ENCODE measurements at places on chromosomes 4 and X. TPM values are rescaled to one million over a fixed set of nuclear protein-coding genes. Genes with fewer than 3 reads are reported as not detected.

The NOX1 gene
- polyA plus RNA-seq, result 0.11 TPM

The RNF128 gene
- polyA plus RNA-seq, result 7.4 TPM

The LRIT3 gene
- polyA plus RNA-seq, result 0.10 TPM

The CT45A2 gene
- not detected for polyA plus RNA-seq

The FAM9B gene
- polyA plus RNA-seq, result not detected

The STARD8 gene
- polyA plus RNA-seq, result 5.7 TPM

The TBCK gene
- polyA plus RNA-seq, result 6.7 TPM

The STS gene
- 11.2 TPM for polyA plus RNA-seq

The MAGEA1 gene
- not detected for polyA plus RNA-seq

The DNASE1L1 gene
- 28.2 TPM for polyA plus RNA-seq

The ADGRG2 gene
- 0.24 TPM for polyA plus RNA-seq

The SULT1B1 gene
- polyA plus RNA-seq, result 1.0 TPM

The PLXNB3 gene
- polyA plus RNA-seq, result 1.7 TPM

The ZAR1 gene
- polyA plus RNA-seq, result not detected

The SHOX gene
- not detected for polyA plus RNA-seq

The UGT2B7 gene
- 0.14 TPM for polyA plus RNA-seq

The TGIF2LX gene
- polyA plus RNA-seq, result not detected

The ARMCX2 gene
- polyA plus RNA-seq, result 13.5 TPM

The RAB33B gene
- polyA plus RNA-seq, result 4.9 TPM

The RBM46 gene
- polyA plus RNA-seq, result not detected

The IL3RA gene
- 19.4 TPM for polyA plus RNA-seq

The VCX3A gene
- 0.08 TPM for polyA plus RNA-seq

The CCDC149 gene
- polyA plus RNA-seq, result 13.0 TPM

The HERC6 gene
- 7.9 TPM for polyA plus RNA-seq

The ARHGAP6 gene
- polyA plus RNA-seq, result 6.0 TPM

The DSPP gene
- polyA plus RNA-seq, result not detected

The EBP gene
- polyA plus RNA-seq, result 162 TPM

The TMPRSS11E gene
- 0.12 TPM for polyA plus RNA-seq

The BCOR gene
- 13.1 TPM for polyA plus RNA-seq

The BTC gene
- 3.0 TPM for polyA plus RNA-seq

The GLRB gene
- 0.76 TPM for polyA plus RNA-seq

The ACOT9 gene
- polyA plus RNA-seq, result 46.2 TPM

The ATP2B3 gene
- polyA plus RNA-seq, result not detected

The SLC6A14 gene
- 26.5 TPM for polyA plus RNA-seq

The SUPT20HL2 gene
- not detected for polyA plus RNA-seq

The C4orf36 gene
- 0.61 TPM for polyA plus RNA-seq

Data from lung (tissue), 17 donors.